Smooth muscle cell of the brain vasculature (primary cell): ENCODE measurements at places on chromosomes 5 and 9.

DNA sequence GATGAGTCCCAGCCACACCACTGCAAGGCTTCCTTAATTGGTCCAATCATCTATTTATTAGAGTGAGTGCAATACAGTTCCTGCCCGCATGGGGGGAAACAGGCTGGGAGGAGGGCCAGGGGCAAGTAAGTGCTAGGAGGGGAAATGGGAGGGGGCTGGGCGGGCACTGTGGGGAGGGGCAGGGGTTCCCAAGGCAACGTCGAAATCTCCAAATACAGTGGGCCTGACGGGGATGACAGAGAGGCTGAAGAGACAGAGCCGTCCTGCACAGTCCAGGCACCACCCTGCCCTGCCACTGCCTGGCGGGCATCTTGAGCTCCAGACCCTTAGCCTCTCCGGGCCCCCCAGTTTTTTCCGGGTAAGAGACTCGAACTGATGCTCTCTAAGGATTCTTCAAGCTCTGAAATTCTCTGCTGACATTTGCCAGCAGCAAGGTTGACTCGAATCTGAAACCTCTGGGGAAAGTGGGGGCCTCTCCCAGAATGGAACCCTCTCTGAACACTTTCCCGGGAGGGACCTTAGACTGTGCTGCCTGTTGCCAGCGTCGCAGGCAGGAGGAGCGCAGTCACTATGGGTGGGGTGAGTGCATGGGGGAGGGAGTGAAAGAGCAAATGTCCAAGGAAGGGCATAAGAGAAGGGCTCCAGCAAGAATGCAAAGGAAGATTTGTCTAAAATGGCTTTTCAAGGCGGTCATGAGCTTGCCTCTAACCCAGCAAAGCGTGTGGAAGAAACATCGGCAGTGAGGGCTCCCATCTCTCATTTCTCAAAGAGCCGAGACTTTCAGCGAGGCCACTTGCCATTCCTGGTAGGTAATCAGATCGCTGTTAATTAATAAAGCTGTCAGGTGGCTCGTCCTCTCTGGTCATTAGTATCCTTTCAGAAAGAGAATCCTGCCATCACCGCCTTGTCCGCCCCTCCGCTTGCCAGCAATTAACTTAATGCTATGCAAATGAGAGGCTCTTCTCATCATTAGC lies 99.0 kb downstream of the GTF3C4 start:
- no peak for DNase-seq

GRCh38 chr5:116814626-116815385 lies 240.2 kb upstream of the SEMA6A start:
- DNase-seq, result no peak

DNA sequence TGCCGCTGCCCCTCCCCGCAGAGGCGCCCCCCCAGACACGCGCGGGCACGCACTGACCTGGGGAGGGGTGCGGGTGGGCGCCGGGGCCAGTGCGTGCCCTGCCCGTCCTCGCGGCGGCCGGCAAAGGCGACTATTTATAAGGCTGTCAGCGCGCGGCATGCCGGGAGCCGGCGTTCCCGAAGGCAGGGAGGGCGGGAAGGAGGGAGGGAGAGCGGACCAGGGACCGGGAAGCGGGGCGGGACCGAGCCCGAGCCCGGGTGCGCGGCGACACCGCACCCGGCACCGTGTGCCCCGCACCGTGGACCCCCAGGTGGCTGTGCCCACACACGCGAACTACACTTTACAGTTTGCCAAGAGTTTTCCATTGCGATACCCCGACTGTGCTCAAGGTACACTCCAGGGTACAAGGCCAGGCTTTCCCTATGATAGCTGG lies at the start of gene AK1:
Gene AK1 (minus strand): TSS at position 110 of the 433 bp plus-strand sequence. CDS start 3,058 bp downstream, outside the sequence.
- DNase-seq, result no peak

DNA sequence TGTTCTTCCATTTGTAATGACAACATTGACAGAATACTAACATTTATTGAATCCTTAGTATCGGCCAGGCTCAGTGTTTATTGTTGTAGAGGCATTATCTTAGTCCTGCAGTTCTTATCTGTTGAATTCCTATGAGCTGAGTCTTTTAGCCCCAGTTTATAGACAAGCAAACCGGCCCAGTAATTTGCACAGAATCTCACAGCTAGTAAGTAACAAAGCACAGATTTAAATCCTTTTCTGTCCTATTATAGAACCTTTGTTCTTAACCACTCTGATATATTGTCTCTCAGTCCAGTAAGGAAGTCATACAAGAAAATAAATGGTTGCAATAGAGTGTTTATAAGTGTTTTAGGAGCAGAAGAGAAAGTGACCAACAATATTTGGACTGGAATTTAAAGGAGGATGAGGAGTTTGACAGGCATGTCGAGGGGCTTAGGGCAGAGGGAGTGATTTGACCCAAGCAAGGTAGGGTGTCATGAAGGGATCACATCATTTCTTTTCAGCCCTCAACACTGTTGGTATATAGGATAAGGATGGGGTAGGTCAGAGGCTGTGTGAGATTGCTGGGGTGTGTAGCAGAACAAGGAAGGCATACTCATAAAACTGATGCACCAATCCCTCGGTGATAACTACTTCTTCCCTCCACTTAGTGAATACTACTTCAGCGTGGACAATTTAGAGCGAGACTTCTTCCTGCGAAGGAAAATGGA lies 39.5 kb downstream of the LARP1 start:
- DNase-seq, result no peak

GRCh38 chr5:134132372-134133187 lies 18.1 kb downstream of the TCF7 start:
- no peak for DNase-seq

- DNase-seq, result no peak
These were observed 753.2 kb downstream of the TLR4 start for GRCh38 chr9:118457171-118458000.

GRCh38 chr9:91746357-91746756 lies 203.7 kb downstream of the ROR2 start:
- DNase-seq, result no peak

- DNase-seq, result no peak
These were observed 34.9 kb downstream of the YTHDC2 start for GRCh38 chr5:113548396-113548795.

- no peak for DNase-seq
These were observed 257.1 kb downstream of the AOPEP start for GRCh38 chr9:94983552-94983951.

GRCh38 chr9:75376680-75377254 lies 288.5 kb downstream of the OSTF1 start:
- DNase-seq, result no peak

- no peak for DNase-seq
These were observed 69.2 kb downstream of the CDK5RAP2 start for GRCh38 chr9:120510816-120511215.

DNA sequence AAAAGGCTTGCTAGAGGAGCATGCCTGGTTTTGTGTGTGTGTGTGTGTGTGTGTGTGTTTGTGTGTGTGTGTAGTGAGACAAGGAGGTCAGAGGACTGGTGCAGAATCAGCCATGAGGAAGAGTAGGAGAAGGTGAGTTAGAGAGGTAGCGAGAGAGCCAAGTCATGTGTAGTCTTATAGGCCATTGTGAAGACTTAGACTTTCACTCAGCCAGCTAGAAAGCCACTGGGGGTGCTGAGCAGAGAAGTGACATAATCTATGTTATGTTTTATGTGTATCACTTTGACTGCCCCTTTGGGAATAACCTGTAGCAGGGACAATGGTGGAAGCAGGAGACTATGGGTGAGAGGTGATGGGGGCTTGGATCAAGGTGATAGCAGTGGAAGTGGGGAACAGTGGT lies 180.5 kb upstream of the CLINT1 start:
- no peak for DNase-seq

DNA sequence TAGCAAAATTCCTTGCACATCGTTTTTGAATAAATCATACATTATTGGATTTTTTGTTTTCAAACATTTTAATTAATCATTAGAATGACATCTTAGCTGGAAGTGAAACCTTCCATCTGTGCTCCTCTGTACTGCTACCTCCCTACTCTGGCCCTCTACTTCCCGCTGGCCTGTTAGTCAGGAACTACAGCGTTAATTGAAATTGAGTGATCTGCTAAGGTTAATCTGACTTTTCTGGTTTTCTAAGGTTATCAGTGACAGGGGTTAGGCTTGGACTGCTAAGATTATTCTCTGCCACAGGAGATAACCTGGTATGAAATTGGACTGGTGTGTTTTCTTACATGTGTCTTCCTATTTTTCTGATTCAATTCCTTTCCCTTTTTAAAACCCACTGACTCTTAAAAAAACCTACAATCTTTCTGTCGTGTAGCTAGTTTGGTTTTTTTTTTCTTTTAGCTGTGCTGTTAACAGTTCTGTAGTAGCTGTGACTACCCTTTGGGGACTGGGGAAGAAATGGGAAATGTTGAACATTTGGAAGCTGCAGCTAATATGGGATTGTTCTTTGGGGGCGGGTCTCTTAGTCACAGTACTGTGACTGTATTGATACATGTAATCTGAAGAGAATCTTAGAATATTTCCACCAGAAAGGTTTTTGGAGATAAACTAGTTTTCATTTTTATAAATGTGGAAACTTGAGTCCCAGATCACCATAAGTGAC lies 4.6 kb downstream of the KIF2A start:
- no peak for DNase-seq

GRCh38 chr5:14202462-14202861 lies 59.3 kb downstream of the TRIO start:
- DNase-seq, result no peak

GRCh38 chr5:138470322-138471051 lies 5.2 kb downstream of the EGR1 start:
- DNase-seq, result no peak

GRCh38 chr9:117487555-117488175 lies 72.8 kb upstream of the ASTN2 start:
- peak; percentile 28 for DNase-seq

GRCh38 chr5:124735169-124735858 lies 11.1 kb downstream of the ZNF608 start:
- no peak for DNase-seq

DNA sequence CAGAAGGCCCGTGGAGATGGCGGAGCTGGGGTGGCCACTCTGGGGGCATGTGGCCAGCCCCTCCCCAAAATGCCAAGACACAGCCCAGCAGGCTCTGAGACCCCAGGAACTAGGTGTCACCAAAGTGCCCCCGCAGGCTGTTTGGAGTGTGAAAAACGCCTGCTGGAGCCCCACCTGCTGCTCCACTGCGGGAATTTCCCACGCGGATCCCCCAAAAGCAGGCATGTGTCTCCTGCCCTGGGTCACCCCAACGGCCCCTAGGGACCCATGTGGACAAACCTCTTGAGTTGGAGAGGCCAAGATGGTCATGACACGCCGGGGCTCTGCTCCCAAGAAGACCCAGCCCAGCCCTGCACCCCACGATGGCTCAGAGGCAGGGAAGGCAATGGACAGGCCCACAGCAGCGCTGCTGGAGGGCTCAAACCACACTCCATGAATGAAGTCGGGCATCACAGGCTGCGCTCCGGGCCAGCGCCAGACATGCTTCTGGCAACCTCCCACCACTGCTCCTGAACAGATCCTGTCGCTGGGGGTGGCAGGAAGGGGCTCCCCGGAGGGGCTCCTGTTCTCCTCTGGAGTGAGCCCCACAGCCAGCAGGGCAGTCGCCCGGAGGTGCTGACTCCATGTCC lies 15.3 kb downstream of the NOTCH1 start:
- no peak for DNase-seq

DNA sequence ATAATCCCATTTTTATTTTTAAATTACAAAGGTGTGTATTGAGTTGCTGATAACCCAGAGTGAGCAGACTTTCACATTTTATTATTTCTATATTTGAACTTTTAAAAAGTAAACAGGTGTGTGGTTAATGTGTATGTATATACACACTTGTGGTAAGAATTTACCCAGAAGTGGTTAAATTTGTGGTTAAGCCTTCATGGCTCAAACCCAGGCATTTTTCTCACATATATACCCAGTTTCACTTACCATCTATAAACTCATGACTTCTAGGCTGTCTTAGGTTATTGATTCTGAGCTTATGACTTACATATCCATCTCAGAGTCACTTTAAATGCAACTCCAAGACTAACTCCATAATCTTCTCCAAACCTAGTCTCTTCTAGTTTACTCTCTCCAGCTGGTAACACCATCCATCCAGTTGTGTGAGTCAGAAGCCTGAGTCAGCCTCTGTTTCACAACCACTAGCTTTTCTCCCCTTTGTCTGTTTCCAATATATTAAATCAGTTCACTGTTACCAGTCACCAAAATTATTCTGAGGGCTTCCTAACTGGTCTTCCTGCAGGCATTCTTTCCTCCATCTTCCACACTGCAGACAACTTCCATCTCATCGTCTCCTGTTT lies 20.2 kb downstream of the ZBED3 start:
- DNase-seq, result no peak

DNA sequence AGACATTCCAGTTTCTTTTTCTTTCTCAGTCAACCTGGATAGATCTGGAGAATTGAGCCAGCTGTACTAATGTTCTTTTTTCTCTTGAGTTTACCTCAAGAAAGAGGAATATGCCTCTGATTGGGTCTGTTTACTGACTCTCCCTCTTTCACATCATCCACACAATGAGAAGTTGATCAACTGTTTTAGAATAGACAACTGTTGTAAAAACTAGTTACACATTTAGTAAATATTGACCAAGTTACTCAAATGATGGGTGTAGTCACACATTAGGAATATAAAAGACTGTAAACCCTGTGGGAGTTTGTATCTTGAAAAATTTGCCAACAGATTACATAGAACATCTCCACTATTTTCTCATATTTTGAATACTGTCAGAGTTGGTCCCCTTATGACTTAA lies 330.8 kb downstream of the FER start:
- no peak for DNase-seq

GRCh38 chr5:180456792-180457191 lies 37.4 kb upstream of the CNOT6 start:
- DNase-seq, result no peak

GRCh38 chr5:90477073-90477472 lies 2.4 kb downstream of the POLR3G start:
- no peak for DNase-seq

- DNase-seq, result peak; percentile 72
These were observed 92.6 kb downstream of the LIFR start for GRCh38 chr5:38463634-38464521.

- no peak for DNase-seq
These were observed 185.8 kb downstream of the DEPDC1B start for GRCh38 chr5:60514152-60514551.

DNA sequence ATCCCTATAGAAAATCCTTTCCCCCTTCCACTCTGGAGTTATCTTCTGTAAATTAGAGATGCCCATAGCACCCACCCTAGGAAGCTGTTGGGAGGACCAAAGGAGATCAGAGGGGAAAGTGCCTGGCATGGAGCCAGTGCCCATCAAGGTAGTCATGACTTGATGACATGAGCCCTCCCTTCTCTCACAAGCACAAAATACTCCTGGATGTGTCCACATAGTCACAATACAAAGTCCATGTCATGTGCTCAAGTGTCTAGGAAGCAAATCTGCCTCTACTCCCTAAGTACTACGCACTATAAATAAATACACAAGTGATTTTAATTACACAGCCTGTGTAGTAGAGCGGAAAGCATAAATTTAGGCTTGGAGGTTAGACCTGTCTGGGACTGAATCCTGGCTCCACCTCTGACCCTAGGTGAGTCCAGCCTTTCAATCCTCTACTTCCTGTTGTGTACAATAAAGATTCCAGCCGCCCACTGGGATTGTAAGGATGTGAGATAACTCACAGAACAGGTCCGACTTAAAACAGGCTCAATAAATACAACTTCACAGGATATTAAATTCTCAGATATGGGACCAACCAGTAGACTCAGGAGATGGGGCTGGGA lies 30.6 kb downstream of the TTC39B start:
- no peak for DNase-seq

- DNase-seq, result no peak
These were observed 13.5 kb upstream of the KIF27 start for GRCh38 chr9:83934569-83935275.

GRCh38 chr9:131048332-131048731 lies 39.4 kb downstream of the LAMC3 start:
- no peak for DNase-seq
